ENCODE measurements at places on chromosomes 11 and 22.

GRCh38 chr11:134830312-134830711, 418.3 kb upstream of the B3GAT1 start:
- no peak for DNase-seq

GRCh38 chr22:46581538-46582244, 38.5 kb upstream of the GRAMD4 start:
- no peak for DNase-seq

DNA sequence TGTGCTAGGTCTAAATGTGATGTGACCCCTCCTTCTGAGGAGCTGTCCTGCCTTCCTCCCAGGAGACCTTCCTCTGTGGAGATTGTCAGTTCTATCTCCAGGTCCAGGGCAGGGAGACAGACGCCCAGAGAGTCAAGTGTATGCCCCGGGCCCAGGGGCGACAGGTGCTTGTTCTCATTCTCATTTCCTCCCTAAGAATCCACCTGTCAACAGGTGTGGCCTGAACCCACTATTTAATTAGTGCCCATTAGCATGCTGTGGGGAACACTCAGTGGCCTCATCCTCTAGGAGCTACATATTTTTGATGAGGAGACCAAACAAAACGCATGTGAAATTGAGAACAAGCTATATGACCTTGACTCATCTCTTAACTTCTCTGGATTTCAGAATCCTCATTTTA, 9.5 kb downstream of the PKNOX2 start:
- DNase-seq: no peak

DNA sequence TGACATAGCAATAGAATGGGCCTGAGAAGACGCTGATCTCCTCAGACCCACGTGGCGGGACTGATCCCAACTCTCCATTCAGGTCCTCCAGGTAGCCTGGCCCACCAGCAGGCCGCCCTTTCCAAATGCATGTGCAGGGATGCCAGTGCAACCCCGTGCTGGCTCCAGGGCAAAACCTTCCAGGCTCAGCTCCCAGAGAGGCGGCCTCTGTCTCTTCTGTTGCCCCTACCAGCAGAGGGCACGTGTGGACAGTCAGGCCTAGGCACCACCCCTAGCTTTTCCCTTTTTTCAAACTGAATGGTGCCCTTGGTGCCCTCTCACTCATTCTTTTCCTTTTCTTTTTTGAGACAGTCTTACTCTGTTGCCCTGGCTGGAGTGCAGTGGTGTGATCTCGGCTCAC, 121.7 kb downstream of the OSBP2 start:
- DNase-seq: no peak

GRCh38 chr11:131206671-131207070, 163.7 kb upstream of the NTM start:
- no peak for DNase-seq

GRCh38 chr11:123742724-123743120, 1.3 kb upstream of the ZNF202 start:
- DNase-seq: no peak

DNA sequence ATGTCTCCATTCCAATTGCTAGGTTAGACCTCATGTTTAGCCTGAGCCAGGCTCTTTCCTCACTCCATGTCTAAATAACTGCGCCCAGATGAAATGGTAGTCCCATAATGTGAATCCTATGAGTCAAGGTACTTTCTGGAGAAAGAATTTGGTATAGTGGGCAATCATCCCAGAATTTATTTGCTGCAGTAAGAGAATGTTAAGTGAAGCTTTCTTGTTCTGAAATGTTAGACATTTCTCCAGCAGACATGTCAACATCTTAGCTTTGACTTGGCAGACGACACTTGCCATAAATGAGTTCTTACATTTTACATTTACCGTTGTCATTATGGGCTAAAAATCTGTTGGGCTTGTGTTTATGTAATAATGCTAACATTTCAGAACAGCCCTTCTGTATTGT, 165.2 kb downstream of the PGR start:
- DNase-seq: no peak

DNA sequence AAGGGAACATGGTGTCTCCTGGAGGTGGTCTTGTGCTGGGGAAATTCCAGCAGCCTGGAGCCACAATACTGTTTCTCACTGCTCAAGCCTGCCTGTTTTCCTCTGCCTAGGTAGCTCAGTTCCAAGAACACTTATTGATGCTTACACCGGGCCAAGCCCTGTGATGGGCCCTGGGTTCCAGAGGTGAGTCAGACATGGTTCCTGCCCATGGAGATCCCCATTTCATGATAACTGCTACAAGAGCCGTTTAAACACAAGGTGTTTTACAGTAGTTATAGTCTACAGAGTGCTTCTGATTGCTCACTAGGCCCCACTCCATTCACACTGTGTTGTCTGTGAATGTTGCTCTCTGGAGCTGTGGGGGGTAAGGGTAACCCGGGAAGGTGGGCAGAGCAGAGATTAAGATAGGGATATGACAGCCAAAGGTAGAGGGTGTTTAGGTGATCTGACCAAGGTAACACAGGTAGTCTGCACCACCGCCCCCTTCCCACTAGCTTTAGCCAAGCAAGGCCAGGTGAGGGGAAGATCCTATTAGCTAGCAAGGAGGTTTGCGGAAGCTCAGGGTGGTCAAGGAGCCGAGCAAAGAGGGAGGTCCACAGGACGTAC, 696 bp upstream of the MICAL2 start:
- DNase-seq: no peak

DNA sequence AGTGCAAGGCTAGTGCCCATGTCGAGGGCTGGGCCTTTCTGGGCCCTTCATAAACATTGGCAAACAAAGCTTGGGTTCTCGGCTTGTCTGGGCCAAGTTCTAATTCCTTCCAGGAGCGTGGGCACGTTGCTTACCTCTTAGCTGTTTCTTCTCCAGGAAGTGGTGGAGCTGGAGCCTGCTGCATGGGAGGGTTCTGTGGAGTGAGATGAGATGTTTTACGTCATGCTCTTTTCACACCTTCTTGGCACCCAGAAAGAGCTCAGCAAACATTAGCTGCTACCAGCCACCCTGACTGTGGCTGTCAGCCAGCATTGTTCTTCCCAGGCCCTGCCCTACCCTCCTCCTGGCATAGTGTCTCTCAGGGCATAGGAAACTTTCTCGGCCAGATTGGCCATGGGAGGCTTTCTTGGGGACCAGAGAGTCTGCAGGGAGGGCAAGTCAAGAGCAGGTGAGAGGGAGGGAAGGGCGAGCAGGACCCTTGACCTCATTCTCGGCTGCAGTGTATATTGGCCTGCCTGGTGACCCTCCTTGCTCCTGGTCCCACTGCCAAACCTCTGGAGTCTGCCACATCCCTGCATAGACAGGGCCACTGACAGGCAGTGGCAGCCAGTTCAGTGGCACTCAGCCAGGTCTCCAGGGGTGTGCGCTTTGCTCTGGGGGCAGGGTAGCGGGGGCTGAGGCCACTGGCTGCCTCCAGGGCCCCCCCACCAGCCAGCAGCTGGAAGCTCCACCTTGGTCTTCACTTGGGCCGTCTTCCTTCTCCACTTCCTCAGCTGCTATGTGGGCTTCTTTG, 98.8 kb downstream of the BCR start:
- DNase-seq: no peak

GRCh38 chr11:100719809-100720221, 32.7 kb downstream of the ARHGAP42 start:
- DNase-seq: no peak

DNA sequence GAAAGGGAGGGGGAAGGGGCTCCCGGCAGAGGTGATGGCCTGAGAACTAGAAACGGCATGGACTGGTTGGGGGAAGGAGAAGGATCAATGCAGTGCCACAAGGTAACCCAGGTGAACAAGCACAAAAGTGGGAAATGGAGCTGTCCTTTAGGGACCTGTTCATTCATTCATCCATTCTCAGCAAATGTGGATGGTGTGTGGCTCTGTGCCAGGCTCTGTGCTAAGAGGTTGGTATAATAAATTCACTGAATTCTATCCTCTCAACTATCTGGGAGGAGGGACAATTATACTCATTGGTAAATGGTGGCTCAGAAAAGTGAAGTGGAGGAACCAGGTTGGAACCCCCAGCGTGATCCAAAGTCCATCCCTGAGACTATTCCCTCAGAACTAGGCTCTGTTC, 18.6 kb upstream of the ARAP1 start:
- no peak for DNase-seq

GRCh38 chr11:127506647-127507046, 506.1 kb upstream of the KIRREL3 start:
- DNase-seq: no peak

- DNase-seq: no peak
Measured at GRCh38 chr22:30015229-30015797, 65.0 kb upstream of the HORMAD2 start.

- DNase-seq: no peak
Measured at GRCh38 chr11:57649826-57650738, at the start of gene YPEL4. Gene YPEL4 (minus strand): TSS chr11:57649912. CDS start chr11:57647107, 2,805 bp downstream.

GRCh38 chr11:115919341-115920091, 415.3 kb upstream of the CADM1 start:
- no peak for DNase-seq

- DNase-seq: no peak
Measured at GRCh38 chr11:74701351-74701750, 29.9 kb downstream of the CHRDL2 start.

- peak; percentile 88 for DNase-seq
Measured at GRCh38 chr22:38214302-38215056, 12.7 kb downstream of the MAFF start.

- no peak for DNase-seq
Measured at GRCh38 chr11:78331711-78332110, 85.9 kb downstream of the GAB2 start.

GRCh38 chr11:100512475-100512874, 174.6 kb upstream of the ARHGAP42 start:
- DNase-seq: no peak

GRCh38 chr11:107731941-107732688, 20.3 kb upstream of the SLN start:
- DNase-seq: no peak

DNA sequence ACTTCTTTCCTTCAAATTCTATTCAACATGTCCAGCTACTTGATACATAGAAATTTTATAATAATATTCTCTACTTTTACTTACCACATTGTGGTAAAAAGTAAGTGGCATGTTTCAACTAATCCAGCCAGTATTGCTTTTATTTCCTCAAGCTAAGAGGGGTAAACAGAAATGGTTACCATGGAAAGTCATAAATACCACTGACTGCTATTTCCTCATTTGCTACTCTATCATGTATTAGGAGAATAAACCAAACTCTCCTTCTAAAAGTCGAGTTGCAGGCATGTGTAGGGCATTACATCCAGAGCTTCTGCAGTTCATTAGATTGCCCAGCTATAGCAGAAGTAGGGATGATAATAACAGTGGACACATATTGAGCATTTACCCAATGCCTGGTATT, 208.4 kb downstream of the MAML2 start:
- no peak for DNase-seq

- DNase-seq: no peak
Measured at GRCh38 chr11:104881117-104881794, 17.0 kb downstream of the CASP12 start.
